ENCODE measurements at places on chromosomes 2 and 18.

DNA sequence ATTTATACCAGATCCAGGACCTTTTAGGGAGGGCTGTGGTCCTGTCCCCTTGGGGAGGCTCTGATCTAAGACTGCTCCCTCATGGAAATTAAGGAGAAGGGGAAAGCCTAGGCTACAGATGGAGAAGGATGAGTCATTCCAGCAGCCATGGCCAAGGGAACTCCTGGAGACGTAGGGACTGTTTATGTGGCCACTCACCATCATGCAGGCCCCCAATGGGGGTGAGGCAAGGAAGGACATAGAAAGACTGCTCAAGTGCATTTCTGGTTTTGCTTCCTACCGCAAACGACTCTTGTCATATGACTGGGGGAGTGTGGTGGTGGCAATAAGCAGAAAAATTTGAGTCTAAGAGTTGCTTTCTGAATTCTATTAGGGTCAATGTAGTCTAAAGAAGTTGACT lies 54.0 kb upstream of the CYP1B1 start:
- DNase-seq = no peak

DNA sequence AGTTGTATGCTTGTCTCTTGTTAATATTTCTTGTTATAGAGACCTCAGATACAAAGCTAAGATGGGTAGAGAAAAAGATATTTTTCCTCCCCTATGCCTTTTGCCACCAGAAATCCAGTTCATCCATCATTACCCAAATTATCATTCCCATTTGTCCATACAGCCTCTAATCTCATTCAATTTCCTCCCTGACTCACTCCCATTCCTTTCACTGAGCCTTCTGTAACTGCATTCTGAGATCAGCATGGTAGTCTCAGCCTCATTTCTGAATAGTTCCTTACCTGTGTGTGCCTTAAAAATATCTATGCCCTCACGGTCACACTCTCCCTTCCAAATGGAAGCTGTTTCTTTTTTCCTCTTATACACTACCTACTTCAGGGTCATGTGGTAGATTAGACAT lies 15.7 kb upstream of the PIK3C3 start:
- DNase-seq = no peak

GRCh38 chr2:12732651-12733050 lies 15.9 kb downstream of the TRIB2 start:
- DNase-seq = no peak

GRCh38 chr18:77105028-77105427 lies 27.6 kb downstream of the MBP start:
- no peak for DNase-seq

DNA sequence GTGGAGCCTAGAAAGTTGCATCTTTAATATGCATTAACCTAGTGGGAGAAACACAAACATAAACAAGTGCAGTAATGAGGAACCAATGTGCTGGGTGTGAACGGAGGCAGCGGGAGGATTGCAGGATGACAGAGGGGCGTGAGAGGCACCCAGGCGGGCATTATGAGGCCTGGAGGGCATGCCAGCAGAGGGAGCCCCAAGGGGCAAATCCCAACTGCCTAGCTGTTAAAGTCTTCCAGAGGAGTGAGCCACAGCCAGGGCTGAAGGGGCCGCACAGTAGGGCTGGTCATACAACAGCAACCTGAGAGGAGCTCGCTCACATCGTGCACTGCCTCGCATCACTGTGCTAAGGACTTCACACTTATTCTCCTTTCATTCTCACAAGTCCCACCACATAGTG lies 13.3 kb upstream of the PRELID3A start:
- DNase-seq = no peak

DNA sequence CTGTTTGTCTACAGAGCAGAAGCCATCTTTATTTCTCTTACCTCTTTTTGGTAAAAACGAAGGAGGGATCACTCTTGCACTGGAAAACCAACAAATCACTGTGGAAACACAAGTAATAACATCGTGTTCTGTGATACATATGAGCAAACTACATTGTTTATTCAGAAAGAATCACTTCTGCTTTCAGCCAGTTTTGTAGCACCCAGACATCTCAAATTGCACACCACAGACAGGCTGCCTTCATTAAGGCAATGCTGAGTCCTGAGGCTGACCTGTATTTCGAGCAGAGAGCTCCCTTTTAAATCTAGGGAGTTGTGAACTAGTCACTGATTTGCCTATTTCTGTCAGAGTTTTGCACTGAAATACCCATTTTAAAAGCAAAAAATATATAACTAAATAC lies 1003.2 kb upstream of the FAM98A start:
- DNase-seq = no peak

DNA sequence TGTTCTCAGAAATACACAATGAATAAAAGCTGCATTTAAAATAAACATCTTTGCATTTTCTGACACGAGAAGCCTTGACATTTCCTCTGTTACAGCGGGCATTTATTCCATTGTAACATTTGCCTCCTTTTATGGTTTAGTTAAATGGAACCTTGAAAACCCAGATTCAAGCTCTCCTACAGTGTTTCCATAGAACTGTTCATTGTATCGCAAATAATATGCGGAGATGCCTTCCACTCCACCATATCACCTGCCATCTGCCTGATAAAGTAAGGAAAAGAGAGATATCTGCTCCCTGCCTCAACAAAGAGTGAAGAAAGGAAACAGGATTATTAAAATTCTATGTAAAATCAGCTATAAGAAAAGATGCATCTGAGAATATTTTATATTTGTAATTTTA lies 69.8 kb downstream of the CDH19 start:
- DNase-seq = no peak

GRCh38 chr2:148362144-148362796 lies 282.3 kb upstream of the EPC2 start:
- DNase-seq = no peak

DNA sequence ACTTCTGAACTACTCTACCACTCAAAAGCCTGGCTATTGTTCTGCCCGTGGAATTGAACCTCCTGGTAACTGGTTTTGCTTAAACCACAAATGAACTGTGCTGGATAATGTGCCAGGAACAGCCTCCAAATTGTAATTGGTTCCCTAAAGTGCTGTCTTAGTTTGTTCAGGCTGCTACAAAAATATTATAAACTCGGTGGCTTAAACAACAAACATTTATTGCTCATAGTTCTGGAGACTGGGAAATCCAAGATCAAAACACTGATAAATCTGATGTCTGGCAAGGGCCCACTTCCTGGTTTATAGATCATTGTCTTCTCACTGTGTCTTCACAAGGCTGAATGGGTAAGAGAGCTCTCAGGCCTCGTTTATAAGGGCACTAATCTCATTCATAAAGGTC lies 149.2 kb upstream of the NCKAP5 start:
- DNase-seq = no peak

- no peak for DNase-seq
Observed at GRCh38 chr2:187274146-187274545, 173.9 kb downstream of the CALCRL start.

DNA sequence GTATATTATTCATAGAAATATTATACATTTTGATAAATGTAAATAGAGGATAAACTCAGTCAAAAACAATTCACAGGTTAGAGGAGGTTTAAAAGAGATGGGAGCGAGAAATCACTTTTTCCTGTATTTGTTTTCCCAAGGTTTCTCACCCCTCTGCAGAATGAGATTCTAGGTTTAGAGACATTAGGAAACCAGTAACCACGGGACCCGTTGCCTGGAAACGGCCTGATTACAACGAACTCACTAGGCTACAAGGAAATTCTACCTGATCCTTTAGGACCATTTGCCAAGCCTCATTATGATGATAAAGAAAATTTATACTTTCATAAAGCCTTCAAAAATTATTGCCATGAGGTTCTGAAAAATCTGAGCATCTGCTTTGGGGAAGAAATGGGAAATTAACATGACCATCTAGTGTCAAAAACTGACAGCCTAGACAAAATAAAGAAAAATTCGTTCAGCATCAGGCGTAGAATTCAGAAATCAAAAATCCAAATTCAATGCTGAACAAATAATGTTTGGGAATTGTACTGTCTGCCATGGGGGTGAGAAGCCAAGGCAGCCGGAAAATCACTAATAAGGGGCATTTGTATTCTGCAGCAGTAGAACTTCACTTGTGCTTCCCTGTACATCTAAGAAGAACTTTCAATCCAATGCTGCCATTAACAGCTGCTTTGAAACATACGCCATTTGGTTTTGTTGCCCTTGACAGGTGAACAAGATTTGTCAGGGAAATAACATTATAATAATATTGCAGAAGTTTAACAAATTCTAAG lies 262.3 kb downstream of the NRXN1 start:
- no peak for DNase-seq

DNA sequence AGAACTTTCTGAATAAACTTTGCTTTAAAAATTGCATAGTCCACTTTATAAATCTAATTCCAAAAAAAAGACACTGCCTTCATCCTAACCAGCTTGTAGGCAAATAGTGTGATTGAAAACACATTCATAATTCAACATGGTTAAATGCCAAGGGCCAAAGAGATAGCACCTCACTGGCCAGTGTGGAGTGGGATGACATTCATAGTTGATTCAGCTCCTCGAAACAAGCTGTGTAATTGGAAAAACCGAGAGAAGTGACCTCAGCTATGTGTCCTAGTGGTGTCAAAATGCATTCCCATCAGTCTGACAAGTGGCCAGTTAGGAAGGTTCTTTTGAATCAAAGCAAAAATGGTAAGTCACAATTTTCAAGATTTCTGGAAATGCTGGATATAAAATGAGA lies 1068.5 kb upstream of the CELF4 start:
- DNase-seq = no peak

GRCh38 chr2:231932985-231933915 lies 7.1 kb upstream of the NPPC start:
- no peak for DNase-seq

DNA sequence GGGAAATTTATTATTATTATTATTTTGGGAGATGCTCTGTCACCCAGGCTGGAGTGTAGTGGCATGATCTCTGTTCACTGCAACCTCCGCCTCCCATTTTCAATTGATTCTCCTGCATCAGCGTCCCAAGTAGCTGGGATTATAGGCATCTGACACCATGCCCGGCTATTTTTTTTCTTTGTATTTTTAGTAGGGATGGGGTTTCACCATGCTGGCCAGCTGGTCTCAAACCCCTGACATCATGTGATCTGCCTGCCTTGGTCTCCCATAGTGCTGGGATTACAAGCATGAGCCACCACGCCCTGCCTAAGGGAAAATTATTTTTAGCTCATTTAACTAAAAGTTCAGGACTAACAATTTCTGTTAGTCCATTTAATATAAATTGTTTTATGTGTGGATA lies 109.2 kb upstream of the SESTD1 start:
- DNase-seq = no peak

GRCh38 chr18:58827428-58827827 lies 37.2 kb upstream of the ZNF532 start:
- DNase-seq = no peak

GRCh38 chr2:24085200-24085489 lies 511 bp upstream of the TP53I3 start:
- DNase-seq = no peak

- DNase-seq = no peak
Observed at GRCh38 chr2:113724010-113724409, 32.4 kb downstream of the SLC35F5 start.

GRCh38 chr2:65043001-65043400 lies 13.2 kb upstream of the CEP68 start:
- DNase-seq = no peak

DNA sequence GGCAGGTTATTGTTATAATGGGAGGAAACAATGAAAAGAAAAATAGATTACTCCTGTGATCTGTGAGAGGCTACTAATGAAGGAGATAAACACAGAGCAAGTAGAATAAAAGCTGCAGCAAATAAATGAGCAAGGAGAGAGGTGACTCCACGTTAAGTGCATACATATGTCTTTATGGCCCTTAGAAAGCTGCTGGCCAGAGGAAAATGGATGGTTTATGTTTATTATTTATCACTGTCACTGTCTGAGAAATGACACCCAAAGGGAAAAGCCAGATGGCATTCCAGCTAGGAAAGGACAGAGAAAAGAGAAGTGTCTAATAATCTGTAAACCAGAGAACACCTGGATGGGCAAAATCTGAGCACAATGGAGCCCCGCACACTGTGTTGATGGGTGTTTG lies 122.9 kb upstream of the DDX18 start:
- no peak for DNase-seq

DNA sequence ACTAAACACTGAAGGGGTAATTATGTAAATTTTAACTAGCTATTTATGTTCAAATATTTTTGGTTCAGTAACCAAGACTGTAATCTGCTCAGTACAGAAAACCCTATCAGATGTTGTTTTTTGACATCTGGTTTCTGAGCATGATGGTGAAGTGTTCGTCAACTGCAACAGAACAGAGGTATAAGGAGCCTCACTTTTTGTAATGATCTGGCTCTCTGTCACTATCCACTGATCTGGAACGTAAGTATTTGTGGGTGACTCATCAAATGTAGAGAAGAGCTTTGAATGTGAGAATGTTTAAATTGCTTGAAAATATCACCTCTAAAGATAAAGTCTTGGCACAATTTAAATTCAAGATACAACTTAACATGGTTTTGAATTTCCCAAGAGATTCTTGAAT lies 213.6 kb upstream of the FAM98A start:
- DNase-seq = no peak

DNA sequence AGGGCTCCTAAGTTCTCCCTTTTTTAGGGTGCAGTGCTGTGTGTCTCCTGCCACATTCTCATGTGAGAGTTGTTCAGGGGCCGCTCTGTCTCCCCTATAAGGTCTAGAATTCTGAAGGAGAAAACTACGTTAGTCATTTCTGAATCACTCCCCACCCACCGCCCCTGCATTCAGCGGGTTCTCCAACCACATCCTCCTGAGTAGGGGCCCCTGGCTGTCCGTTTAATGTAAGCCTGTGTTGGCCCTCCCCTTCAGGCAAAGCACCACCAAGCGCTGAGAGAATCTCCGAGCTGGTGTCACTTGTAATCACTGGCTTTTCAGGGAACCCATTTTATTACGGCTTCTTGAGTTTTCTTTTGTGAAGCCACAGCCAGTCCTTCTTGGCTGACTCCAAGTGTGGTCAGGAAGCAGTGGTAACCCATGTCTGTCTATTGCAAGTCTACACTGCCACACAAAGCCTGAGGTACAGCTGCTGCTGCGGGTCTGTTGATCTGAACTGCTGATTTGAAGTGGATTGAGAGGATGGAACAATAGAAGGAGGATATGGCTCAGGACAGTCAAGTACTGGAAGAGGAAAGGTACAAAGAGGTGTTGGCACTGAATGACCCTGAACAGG lies 16.9 kb downstream of the LCT start:
- no peak for DNase-seq

DNA sequence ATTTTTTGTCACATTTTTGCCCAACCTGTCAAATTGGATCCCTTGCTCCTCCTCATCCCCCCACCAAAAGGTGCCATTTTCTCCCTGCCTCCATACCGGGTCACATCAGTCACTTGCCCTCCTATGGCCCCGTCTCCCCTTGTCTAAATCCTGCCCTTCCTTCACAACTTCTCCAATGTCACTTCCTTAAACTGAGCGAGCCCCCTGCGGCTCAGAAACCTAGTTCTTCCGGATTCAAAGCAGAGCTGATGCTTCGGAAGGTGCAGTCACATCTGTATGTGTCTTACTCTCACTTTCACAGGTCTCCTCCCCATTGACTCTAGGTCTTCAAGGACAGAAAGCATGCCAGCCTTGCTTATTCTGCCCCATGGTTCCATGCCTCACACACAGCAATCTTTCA lies 22.1 kb downstream of the TNP1 start:
- DNase-seq = no peak
